Common myeloid progenitor, CD34-positive (primary cell): ENCODE measurements at places on chromosomes 16 and 17.

DNA sequence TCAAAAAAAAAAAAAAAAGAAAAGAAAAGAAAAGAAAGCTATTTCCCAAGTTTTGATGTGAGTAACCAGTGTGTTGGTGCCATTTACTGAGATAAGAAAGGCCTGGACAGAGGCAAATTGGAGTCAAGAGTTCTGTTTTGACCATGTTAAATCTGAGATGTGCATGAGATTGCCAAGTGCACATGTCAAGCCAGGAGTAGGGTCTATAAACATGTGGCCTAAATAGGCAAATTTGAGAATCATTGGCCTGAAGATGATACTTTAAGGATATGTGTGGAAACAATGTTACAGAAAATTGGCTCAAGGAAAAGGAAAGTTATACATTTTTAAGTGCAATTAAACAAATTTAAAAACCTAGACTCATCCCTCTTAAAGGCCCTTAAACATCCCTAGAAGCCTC, 15.3 kb upstream of the SMG1 start:
- DNase-seq: no peak

- DNase-seq: no peak
Measured at GRCh38 chr16:56994311-56994710, 5.0 kb downstream of the NLRC5 start.

DNA sequence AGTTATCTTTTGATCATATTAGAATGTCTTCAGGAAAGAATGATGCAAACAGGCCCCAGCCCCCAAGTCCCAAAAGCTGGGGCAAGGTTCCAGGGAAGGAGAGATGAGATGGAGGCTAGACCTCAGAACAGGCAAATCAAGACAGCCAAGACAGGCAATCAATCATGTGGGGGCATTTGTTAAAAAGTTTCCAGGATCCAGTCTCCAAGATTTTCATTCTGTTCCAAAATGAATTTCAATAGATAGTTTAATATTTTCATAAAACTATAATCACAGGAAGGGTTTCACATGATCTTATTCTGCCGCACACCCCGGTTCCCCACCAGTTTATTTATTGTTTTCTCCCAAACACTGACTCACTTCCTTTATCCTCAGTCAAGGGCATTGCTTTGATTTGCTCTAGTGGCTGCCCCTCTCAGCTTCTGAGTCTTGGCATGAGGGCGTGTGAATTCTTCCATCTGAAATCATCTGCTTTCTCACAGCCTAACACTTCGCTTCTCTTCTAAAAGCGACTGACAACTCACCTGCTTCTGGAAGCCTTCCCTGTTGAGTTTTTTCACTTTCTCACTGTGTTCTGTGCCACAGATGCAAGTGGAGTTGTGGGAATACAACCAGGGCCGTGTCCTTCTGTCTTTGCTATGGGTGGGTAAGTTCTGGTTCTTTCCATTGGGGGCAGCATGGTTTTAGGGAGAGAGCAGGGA, 12.2 kb upstream of the TERF2 start:
- DNase-seq: peak; percentile 53

- peak; percentile 45 for DNase-seq
Measured at GRCh38 chr17:38352245-38353085, 821 bp downstream of the SOCS7 start.

DNA sequence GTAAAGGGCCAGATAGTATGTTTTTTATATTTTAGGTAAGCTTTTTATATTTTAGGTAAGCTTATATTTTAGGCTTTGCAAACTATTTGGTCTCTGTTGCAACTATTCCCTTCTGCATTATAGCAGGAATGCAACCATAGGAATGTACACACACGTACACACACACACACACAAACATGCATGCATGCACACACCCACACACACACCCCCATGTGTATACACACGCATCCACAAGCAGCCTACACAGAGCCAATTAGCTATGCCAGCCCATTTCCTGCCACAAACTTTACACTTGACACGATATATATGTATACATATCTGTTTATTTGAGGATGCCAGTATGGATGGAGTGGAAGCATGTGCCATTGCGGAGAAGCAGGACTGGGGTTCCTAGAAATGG, 7.5 kb upstream of the TRPV3 start:
- DNase-seq: no peak

GRCh38 chr17:64133546-64134215, 3.7 kb upstream of the ERN1 start:
- DNase-seq: peak; percentile 83

GRCh38 chr17:45906237-45906636, 11.9 kb downstream of the MAPT start:
- DNase-seq: no peak

DNA sequence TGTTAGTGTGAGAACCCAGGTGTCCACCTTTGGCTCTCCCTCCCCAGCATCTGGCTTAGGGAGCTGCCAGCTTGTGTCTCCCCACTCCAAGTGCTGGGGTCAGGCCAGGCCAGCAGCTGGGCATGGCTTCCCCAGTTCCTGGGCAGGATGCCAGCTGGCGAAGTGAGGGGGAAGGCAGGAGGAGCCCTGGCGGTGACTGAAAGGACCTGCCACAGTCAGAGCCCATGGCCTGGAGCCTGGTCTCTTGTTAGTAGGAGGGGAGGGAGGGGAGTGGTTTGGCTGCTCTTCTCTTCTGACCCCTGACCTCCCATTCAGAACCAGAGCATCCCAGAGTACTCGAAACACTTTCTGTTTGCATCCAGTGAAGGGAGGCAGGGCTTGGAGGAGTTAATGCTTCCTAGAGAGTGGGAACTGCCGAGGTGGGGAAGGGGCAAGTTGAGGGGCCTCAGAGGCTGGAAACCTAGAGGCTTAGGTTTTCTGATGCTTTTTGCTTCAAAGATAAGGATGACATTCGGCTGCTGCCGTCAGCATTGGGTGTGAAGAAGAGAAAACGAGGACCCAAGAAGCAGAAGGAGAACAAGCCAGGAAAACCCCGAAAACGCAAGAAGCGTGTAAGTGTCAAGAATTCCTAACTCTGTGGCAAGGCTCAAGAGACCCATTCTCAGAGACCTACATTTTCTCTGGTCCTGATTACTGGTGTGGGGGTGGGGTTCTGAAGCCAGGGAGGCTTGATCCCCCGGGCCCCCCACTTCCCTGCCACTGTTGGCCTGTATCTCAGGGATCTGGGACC, 772 bp downstream of the CHD3 start:
- DNase-seq: peak; percentile 89

- DNase-seq: no peak
Measured at GRCh38 chr16:50154420-50154950, 1.4 kb downstream of the TENT4B start.

GRCh38 chr16:85357924-85358505, 245.7 kb upstream of the CIBAR2 start:
- no peak for DNase-seq

DNA sequence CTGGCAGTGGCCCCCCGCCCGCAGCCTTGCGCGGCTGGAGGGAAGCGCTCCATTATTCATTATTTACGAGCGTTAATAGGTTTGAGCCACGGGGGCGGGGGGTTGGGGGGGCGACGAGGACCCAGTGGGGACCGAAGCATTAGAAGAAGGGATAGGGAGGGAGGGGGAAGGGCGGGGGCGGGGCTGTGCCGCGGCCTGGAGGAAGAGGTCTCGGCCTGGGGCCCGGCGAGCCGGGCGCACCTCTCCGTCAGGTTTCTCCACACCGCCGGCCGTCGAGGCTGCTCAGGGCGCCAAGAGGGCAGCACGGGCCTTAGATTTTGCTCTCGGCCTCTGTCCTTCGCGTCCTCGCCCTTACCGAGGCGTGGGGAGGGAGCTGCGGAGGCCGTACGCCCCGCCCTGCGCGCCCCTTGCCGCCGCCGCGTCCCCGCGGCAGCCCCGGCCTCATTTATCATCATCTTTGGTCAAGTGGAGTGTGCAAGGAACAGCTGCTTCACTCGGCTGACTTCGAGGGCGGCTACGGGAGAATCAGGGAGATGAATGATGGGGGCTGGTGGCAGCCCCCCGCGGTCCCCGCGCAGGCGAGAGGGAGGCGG, 54.2 kb downstream of the SREBF1 start:
- DNase-seq: no peak

GRCh38 chr16:77574867-77575624, 140.2 kb upstream of the ADAMTS18 start:
- no peak for DNase-seq

DNA sequence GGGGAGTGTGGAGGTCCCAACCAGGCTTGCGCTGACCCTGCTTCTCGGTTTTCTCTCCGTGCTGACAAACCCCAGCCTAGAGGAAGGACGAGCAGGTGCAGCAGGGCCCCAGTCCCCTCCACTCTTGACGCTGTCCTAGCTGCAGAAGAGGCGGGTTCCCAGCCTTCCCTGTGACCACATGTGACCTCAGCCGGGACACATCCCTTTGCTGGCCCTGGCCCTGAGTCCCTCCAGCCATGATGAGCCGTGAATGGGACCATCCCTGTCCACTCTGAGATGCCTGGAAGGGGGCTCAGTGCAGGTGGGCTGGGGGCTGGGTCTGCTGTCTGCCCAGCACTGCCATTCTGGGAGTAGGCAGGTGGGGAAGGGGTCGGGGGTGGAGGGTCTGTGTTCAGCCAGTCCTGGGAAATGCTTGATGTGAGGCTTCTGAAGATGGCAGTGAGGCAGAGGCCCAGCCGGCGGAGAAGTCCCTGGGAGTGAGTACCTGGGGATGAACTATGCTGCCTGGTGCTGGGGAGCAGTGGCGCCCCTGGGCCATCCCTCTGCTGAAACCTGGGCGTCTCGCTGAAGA, 1.9 kb upstream of the TUBB3 start:
- no peak for DNase-seq

GRCh38 chr17:73311428-73311780, 397 bp downstream of the CDC42EP4 start:
- no peak for DNase-seq

DNA sequence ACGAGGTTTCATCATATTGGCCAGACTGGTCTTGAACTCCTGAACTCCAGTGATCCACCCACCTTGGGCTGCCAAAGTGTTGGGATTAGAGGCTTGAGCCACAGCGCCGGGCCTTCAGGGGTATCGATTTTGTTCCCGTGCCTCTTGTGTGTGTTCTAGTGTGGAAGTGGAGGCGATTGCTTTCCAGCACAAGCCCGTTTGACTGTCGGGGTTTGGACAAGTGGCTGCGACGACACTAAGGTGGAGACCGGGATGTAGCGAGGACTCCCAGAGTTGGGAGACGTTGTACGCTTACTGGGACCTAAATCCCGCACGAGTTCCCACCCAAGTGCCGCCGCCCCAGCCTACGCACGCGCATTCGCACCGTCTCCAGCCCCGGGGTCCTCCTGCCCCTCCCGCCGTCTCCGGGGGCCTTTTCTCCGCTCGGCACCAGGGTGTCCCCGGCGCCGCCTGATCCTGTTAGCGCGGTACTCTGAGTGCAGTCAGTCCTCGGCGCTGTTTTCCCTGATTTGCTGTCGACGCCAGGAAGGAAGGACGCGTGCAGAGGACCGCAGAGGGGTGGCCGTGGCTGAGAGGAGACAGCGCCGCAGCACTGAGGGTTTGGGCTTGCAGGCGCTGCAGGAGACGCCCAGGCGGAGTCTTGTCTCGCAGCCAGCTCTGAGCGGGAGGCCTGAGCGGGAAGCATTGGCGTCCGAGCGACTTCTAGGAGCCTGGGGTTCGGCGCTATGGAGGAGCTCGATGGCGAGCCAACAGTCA, at the start of gene NUP85:
Gene NUP85 (plus strand): TSS at position 643 of the 756 bp plus-strand sequence. CDS start 83 bp downstream, at position 726.
- peak; percentile 90 for DNase-seq

- peak; percentile 52 for DNase-seq
Measured at GRCh38 chr17:58284613-58285421, 4.1 kb upstream of the MPO start.

DNA sequence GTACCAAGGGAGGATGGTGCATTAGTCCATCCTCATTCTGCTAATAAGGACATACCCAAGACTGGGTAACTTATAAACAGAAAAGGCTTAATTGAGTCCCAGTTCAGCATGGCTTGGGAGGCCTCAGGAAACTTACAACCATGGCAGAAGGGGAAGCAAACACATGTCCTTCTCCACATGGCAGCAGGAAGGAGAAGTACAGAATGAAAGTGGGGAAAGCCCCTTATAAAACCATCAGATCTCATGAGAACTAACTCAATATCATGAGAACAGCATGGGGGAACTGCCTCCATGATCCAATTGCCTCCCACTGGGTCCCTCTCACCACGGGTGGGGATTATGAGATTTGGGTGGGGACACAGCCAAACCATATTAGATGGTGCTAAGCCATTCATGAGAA, 84.5 kb downstream of the SEC14L1 start:
- DNase-seq: no peak

DNA sequence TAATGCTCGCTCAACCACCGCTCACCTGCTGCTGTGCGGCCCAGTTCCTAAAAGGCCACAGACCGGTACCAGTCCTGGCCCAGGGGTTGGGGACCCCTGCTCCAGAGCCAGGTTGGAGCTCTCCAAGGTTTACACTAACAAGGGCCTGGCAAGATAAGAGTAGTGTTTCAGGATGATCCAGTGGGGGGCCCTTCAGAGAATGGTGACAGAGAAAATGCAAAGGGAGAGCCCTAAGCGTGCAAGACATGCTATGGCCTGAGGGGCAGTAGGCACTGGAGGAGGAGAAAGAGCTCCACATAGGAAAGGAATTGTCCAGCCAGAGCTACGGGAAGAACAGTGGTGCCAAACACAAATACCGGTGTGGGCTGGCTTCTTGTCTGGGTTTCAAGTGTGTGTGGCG, 233.4 kb downstream of the STX8 start:
- DNase-seq: no peak

GRCh38 chr17:74213861-74214391, 555 bp downstream of the TTYH2 start:
- DNase-seq: peak; percentile 52

DNA sequence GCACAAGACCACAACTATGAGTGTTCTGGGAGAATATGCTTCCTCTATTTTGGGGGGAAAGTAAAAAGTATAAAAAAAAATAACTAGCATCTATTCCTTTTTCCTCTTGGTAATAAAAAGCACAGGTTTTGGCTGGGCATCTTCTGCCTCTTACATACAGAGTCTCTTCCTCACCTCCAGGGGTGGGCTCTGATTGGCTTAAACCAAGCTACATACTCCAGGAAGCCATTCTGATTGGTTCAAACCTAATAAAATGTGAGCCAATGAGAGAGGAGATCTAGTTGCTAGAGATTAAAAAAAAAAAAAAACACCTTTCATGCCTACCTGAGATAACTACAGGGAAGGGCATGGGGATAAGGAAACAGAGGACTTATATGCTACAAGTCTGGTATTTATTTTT, 365.9 kb upstream of the ERCC4 start:
- DNase-seq: no peak

- no peak for DNase-seq
Measured at GRCh38 chr17:73343168-73343634, 31.4 kb upstream of the CDC42EP4 start.

DNA sequence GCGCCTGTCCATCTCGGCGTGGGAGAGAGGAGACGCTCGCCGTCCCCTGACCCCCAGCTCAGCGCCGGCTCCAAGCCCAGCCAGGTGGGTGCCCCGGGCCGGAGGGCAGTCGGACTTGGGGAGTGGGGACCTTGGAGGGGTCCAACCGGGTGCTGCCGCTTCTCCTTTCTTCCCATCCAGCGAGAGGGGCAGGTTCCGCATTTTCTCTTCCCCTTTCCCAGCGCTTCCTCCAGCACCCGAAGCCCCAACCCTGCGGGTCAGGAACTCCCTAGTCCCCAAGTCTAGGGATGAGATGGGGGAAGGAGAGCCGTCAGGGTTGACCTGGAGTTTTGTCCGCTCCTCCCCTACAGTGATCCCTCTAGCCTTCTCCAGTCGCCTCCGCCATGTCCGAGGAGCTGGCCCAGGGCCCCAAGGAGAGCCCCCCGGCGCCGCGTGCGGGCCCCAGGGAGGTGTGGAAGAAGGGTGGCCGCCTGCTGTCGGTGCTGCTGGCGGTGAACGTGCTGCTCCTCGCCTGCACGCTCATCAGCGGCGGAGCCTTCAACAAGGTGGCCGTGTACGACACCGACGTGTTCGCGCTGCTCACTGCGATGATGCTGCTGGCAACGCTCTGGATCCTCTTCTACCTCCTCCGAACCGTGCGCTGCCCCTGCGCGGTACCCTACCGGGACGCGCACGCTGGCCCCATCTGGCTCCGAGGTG, at the start of gene OTOP2:
Gene OTOP2 (plus strand): TSS at position 24 of the 699 bp plus-strand sequence. CDS start 360 bp downstream, at position 384.
- peak; percentile 68 for DNase-seq
